ENCODE measurements at places on chromosomes 16 and 17. TPM values are rescaled to one million over a fixed set of nuclear protein-coding genes. Genes with fewer than 3 reads are reported as not detected.

DNA sequence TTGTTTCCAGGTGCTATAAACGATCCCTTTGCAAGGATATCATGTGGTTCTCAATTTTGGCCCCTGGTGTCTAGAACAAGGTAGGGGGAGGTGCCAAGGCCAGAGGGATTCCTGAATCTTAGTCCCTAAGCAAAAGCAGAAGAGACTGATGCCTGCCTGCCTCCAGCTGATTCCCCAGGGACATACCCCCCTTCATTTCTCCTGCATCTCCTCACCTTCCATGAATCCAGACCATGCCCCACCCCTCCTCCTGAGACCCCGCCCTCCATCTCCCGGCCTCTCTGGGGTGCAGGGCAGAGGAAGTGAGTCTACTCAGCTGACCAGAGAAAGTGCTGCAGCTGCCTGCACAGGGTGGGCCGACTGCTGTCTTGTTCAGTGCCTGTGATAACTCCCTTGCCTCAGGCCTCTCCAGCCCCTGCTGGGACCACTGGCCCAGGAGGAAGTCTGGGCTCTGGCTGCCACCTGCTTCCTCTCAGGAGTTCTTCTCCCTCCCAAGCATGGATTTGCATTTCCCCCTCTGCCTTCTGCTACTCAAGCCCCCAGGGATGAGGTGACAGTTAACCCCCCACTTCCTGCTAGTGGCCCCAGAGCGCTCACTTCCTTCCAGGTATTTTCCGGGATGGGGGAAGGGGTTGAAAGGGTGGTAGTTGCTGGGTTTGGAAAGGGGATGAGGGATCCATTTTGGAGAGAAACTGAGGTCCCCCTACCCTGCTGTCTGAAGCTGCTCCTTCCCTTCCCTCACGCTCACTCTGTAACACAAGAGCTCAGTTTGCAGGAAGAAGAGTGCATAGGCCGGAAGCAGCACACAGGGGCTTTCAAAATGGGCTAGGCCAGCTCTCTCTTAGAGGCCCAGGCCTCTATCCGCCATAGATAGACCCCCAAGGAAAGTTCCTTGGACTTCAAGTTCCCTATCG lies 10.5 kb upstream of the TSPOAP1 start:
- H3K27ac ChIP-seq: peak overlapping the region; percentile 45
- DNase-seq: no peak
- H3K36me3 ChIP-seq: no peaks in the 10 kb centered on the region
- H3K4me1 ChIP-seq: no peaks in the 10 kb centered on the region
- H3K4me3 ChIP-seq: peak overlapping the region; percentile 4

GRCh38 chr17:62987136-62987535 lies 21.1 kb downstream of the TANC2 start:
- no peaks in the 10 kb centered on the region for H3K36me3 ChIP-seq
- no peak overlapping the region for H3K27ac ChIP-seq
- no peak for DNase-seq

GRCh38 chr17:5381542-5381941 lies 37.9 kb downstream of the NUP88 start:
- no peak for DNase-seq
- no peaks in the 10 kb centered on the region for H3K4me1 ChIP-seq
- peaks cover 83% of the 10 kb centered on the region for H3K36me3 ChIP-seq
- H3K27me3 ChIP-seq: no peaks in the 10 kb centered on the region

DNA sequence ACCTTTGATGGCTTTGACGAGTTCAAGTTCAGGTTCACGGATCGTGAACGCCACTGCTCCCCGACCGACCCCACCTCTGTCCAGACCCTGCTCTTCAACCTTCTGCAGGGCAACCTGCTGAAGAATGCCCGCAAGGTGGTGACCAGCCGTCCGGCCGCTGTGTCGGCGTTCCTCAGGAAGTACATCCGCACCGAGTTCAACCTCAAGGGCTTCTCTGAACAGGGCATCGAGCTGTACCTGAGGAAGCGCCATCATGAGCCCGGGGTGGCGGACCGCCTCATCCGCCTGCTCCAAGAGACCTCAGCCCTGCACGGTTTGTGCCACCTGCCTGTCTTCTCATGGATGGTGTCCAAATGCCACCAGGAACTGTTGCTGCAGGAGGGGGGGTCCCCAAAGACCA lies 17.6 kb downstream of the NOD2 start:
- no peak overlapping the region for H3K4me3 ChIP-seq
- H3K27me3 ChIP-seq: no peaks in the 10 kb centered on the region
- H3K4me1 ChIP-seq: no peaks in the 10 kb centered on the region
- no peaks in the 10 kb centered on the region for H3K36me3 ChIP-seq
- H3K27ac ChIP-seq: no peak overlapping the region

DNA sequence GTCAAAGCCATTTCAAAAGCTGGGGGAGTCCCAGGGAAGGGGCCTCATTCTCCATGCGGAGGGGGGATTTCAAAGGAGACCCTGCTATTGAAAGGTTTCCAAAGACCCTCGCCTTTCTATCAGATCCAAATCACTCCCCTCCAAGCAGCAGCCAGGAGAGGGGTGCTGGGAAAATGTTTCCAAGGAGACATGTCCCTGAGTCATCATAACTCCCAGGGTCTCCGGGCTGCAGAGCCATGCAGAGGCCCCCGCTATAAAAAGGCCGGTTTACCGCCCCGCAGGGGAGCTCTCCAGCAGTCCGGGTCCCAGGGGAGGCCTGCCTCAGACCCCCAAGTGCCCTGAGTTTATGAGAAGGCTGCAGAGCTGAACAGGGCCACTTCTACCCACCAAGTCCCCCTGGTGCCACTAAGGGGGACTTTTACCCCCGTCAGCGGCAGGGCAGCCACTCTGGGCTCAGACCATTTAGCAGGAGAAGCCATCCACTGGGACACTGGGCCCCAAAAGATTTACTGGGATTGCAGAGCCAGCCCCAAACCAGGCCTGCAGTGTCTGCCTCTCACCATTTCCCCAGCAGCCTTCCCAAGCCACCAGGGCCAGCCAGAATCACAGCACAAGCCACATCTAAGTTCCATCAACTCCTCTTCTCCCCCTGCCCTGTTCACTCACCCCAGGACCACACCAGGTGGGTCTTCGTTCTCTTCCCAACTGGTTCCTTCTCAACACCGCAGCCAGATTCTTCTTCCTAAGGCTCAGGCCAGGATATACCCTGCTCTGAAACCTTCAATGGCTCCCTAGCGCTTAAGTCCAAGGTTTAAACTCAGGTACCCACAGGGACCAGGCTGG lies 234.4 kb downstream of the ZNF423 start:
- peaks cover 7% of the 10 kb centered on the region for H3K4me1 ChIP-seq
- no peak for DNase-seq
- H3K27me3 ChIP-seq: no peaks in the 10 kb centered on the region
- peak overlapping the region; percentile 81 for H3K27ac ChIP-seq
- H3K36me3 ChIP-seq: no peaks in the 10 kb centered on the region
- H3K4me3 ChIP-seq: no peak overlapping the region

GRCh38 chr16:64657316-64658011 lies 464.4 kb downstream of the CDH11 start:
- no peak for DNase-seq
- H3K4me1 ChIP-seq: no peaks in the 10 kb centered on the region
- no peaks in the 10 kb centered on the region for H3K36me3 ChIP-seq
- no peaks in the 10 kb centered on the region for H3K27me3 ChIP-seq

DNA sequence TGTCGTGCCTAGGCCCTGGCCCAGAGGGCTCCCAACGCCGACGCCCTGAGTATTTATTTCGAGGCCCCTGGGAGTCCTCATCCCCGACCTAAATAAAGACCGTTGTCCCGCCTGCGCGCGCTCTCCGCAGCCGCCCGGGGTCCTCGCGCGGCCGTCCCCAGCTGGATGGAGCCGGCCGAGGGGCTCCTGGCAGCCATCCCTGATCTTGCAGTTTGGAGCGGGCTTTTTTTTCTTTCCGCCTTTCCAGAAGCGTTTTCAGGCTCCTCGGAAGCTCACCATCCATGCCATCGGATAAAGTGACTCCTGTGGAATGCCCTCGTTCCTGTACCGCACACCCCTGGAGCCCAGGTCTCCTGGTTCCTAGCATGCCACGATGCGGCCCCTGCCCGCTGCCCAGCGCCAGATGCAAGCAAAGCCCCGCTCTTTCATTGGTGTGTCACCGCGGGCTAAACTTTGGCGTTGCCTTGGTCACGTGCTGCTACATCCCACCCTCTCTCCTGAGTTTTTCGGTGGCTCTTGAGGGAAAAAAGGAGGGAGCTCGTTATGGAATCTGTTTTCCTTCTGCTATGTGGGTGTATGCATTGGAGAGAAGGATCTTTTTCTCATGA lies 716 bp downstream of the TMEM94 start:
- peak; percentile 74 for DNase-seq
- peak overlapping the region; percentile 80 for H3K4me3 ChIP-seq
- no peaks in the 10 kb centered on the region for H3K4me1 ChIP-seq
- H3K27ac ChIP-seq: peak overlapping the region; percentile 89
- H3K27me3 ChIP-seq: no peaks in the 10 kb centered on the region

- peak; percentile 81 for DNase-seq
- no peaks in the 10 kb centered on the region for H3K36me3 ChIP-seq
- H3K4me1 ChIP-seq: no peaks in the 10 kb centered on the region
- H3K27me3 ChIP-seq: no peaks in the 10 kb centered on the region
Measured at GRCh38 chr16:57591086-57591869, 37.2 kb upstream of the ADGRG1 start.

DNA sequence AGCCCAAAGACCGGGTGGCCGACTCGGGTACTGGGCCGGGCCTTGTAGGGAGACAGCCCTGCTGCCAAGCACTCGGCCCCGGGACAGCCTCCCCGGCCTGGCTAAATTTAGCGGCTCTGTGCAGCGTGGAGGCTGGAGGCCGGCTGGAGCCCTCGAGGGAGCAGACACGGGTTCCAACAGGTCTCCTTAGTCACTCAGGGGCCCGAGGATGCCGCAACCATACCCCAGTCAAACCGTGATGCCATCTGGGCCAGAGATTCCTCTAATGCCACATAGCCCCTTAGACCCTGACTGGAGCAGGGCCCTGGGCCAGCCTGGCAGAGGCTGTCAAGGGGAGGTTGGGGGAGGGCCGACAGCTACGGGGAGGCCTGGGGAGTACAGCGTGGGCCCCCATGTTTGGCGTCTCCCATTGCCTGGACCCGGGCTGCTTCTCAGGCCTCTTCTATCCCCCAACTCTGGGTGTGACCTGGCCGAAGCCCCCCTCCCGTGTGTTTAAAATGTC lies 2.9 kb upstream of the P2RX1 start:
- peak overlapping the region; percentile 88 for H3K27ac ChIP-seq
- no peaks in the 10 kb centered on the region for H3K36me3 ChIP-seq
- peaks cover 13% of the 10 kb centered on the region for H3K4me1 ChIP-seq
- peak; percentile 81 for DNase-seq
- H3K27me3 ChIP-seq: no peaks in the 10 kb centered on the region

- no peak overlapping the region for H3K27ac ChIP-seq
- H3K27me3 ChIP-seq: no peaks in the 10 kb centered on the region
- no peak for DNase-seq
- H3K36me3 ChIP-seq: no peaks in the 10 kb centered on the region
- H3K4me1 ChIP-seq: no peaks in the 10 kb centered on the region
- H3K4me3 ChIP-seq: no peak overlapping the region
Measured at GRCh38 chr16:52086901-52087300, 460.0 kb downstream of the TOX3 start.

GRCh38 chr17:5011928-5012327 lies 14.2 kb downstream of the KIF1C start:
- no peak for DNase-seq
- H3K4me3 ChIP-seq: no peak overlapping the region
- H3K27me3 ChIP-seq: no peaks in the 10 kb centered on the region
- peaks cover 85% of the 10 kb centered on the region for H3K36me3 ChIP-seq
- no peaks in the 10 kb centered on the region for H3K4me1 ChIP-seq

Gene C16orf74
- total RNA-seq: not detected

Gene ABCA10
- 6.8 TPM for total RNA-seq

Gene C16orf89
- 4.6 TPM for total RNA-seq

Gene ARHGAP27
- total RNA-seq: 80.6 TPM

Measured in ascending aorta (tissue), 2 donors.